ENCODE measurements at places on chromosomes 16 and 17.

DNA sequence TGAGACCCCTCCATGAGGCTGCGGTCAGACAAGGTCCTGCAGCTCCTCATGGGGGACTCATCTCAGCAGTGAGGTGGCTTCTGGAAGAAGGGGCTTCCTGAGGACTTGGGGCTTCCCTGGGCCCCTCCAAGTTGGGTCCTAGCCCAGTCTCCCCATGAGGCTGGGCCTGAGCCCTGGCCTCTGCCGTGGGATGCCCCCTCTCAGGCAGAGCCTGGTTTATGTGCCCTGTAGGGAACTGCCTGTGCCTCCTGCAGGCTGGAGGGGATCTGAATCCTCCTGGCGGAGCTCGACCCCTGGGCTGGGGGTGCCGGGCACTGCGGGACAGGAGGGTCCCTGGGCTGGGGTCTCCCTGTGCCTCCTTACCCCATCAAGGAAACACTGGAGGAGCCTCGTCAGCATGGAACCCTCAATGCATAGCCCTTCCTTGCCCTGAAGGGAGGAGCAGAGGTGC lies 45.8 kb downstream of the TNFRSF13B start:
- no peak for DNase-seq

GRCh38 chr16:67190448-67191399 lies 788 bp upstream of the EXOC3L1 start:
- no peak for DNase-seq

DNA sequence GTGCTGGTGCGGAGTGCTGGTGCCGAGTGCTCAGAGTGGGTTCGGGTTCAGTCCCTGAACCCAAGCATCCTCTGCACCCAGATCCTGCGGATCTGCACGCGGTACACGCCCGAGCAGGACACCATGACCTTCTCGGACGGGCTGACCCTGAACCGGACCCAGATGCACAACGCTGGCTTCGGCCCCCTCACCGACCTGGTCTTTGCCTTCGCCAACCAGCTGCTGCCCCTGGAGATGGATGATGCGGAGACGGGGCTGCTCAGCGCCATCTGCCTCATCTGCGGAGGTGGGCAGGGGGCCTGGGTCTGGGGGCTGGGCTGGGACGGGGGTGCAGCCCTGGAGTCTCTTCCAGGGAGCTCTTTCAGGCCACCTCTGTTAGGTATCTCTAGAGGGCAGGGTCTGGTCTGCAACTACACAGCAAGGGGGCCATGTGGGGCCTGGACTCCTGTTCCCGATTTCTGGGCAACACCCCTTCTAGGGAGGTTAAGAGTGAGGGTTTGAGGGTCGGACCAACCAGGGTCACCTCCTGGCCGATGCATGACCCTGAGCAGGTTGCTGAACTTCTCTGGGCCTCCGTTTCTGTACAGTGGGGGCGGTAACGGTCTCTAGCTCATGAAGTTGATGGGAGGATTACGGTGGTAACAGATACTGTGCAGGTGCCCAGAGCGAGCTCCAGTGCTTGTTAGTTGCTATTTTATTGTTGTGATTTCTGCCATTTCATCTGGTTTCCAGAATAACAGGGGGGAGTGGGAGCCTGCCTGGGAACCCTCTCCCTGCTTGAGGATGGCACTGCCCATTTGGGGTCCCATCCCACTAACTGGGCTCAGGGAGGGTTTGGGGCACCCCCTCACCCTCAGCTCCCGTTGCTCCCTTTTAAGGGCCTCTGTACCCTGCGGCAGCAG lies 10.1 kb downstream of the GJD3 start:
- no peak for DNase-seq

DNA sequence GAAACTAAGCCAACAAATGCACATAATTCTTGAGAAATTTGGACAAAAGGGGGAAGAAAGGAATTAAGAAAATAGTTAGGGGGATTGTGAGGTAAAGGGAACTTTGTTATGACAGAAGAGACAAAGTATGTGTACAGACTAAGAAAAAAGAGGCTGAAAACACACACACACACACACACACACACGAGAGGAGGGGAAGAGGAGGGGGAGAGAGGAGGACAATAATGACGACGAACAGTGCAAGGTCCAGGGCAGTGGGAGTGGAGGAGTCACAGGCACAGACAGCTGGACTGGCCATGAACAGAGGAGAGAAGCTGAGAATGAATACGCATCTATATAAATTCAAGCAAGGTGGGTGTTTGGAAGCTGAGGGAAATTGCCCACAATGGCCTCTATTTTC lies 44.6 kb downstream of the MARVELD3 start:
- no peak for DNase-seq

GRCh38 chr16:70749006-70749678 lies 51.8 kb downstream of the VAC14 start:
- no peak for DNase-seq

DNA sequence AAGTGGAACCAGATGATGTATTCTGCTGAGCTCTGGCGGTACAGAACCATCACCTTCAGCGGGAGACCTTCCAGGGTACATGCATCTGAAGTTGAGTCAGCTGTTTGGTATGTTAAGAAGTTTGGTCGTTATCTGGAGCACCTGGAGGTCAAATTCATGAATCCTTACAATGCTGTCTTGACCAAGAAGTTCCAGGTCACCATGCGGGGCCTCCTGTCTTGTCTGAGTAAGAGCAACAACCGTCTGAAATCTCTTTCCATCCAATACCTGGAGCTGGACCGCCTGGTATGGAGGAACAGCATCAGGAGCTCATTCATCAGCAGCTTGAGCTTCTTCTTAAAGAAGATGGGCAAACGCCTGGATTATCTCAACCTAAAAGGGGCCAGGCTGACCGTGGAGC lies 4.0 kb downstream of the FBXO39 start:
- no peak for DNase-seq

- DNase-seq = no peak
Observed at GRCh38 chr17:65794572-65794971, 233.1 kb upstream of the AXIN2 start.

- DNase-seq = no peak
Observed at GRCh38 chr17:75502072-75502720, 13.1 kb downstream of the CASKIN2 start.

- no peak for DNase-seq
Observed at GRCh38 chr16:72836985-72837384, 210.9 kb downstream of the ZFHX3 start.

DNA sequence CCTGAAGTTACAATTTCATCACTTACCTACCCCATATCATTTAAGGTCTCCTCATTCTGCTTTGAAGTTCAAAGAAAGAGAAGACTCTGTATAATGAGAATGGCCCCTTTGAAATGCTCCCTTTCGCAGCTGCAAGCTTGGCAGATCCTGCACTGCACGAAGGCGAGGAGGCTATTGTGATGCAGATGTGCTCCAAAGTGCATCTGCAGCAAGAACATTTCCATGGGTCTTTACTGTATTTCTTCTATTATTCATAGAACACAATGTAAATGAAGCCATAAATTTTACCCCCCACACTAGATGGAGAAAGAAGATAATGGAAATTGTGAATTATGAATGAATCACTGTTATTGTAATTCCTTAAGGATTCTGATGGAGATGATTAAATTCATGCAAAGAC lies 178.7 kb downstream of the CHD9NB start:
- no peak for DNase-seq

GRCh38 chr17:69552986-69553667 lies 138.6 kb downstream of the MAP2K6 start:
- DNase-seq = no peak

DNA sequence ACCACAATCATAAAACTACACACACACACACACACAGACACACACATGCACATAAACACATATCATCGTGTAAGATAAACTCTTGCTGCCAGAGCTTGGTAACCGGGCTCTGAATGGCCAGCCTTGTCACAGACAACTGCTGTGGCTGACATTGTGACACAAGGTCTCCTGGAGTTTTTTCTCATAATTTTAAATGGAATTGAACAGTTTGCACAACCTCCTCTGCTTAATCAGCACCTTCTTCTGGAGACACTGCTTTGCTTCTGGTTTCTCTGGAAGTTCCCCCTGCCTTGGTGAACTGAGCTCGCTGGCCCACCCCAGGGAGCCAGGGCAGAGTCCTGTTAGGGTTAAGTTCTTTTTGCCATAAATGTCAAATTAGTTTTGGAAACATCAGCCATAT lies 115.4 kb downstream of the UTP18 start:
- DNase-seq = no peak

DNA sequence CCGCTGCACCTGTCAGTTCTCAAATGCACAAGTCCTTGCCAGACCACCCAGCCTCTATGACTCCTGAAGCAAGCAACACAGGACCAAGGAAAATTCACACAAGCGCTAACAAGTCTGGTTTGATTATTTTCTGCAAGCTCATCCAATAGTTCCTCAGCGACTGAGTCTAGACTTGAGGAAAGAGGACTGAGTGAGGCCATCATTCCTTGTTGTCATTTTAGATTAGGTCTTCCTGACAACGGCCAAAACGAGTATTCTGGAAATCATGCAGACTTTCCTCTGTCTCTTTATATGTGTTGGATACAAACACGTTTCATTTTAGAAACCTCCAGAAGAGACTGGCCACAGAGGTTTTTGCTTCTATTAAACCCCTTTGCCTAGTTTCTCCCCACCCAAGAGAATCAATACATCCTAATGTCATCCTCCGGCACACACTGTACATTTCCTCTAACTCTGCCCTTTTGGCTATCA lies 561 bp downstream of the CCDC47 start:
- DNase-seq = no peak

GRCh38 chr16:17607075-17607509 lies 136.3 kb upstream of the XYLT1 start:
- no peak for DNase-seq

GRCh38 chr17:38338053-38338452 lies 5.7 kb downstream of the GPR179 start:
- DNase-seq = no peak

DNA sequence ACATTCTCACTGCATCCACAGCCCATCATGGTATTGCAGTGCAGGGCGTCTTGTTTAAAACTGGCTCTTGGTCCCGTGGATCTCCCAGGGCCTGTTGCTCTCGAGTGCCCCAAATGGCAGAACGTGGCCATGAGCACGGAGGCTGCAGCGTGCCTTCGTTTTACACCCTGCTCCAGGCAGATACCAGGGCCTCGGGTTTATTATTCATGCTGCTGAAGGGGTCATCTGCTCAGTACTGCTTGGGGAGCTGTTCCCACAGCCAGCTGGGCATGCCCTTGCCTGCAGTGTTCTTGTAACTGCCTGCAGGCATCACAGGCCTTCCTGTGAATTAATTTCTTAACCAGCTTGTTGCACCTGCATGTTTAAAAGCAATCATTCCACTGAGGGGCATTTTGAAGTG lies 129.7 kb upstream of the CHMP6 start:
- DNase-seq = peak; percentile 57

GRCh38 chr17:65064452-65065019 lies 8.0 kb upstream of the GNA13 start:
- no peak for DNase-seq

DNA sequence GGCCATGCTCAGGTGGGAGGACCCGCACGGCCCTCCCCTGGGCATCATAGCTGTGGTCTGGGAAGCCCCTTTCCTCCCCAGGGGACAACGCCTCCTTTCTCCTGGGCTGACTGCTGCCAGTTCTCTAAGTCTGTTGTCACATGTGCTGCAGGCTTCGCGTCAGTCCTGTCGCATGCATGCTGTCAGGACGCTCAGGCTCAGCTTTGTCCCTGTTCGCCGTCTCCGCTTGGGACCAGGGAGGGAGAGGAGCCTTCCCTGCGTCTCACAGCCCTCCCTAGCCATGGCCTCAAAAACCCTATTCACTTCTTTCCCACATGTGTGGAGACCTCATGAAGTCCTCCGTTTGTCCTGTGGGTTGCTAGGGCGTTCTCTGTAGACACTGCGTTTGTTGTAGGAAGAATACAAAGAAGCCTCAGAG lies 21.4 kb downstream of the LDHD start:
- no peak for DNase-seq

DNA sequence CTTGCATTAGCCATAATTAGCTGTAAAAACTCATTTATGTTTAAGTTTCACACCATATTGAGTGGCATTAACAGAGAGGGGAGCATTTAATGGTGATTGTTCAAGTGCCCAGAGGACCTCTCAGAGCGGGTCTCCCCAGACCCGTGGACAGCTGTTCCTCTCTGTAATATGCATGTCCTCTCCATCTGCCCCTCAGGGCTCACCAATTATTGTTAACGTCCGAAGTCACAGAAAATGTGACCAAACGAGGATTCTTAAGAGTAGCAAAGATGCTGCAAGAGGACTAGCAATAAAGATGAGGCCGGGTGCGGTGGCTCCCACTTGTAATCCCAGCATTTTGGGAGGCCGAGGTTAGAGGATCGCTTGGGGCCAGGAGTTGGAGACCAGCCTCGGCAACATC lies 130.2 kb downstream of the CPPED1 start:
- DNase-seq = no peak

GRCh38 chr17:76707985-76708807 lies 2.6 kb downstream of the MXRA7 start:
- DNase-seq = no peak

GRCh38 chr17:77485089-77485833 lies 344.5 kb downstream of the SEC14L1 start:
- DNase-seq = no peak

GRCh38 chr17:784143-784542 lies 2.0 kb downstream of the MRM3 start:
- no peak for DNase-seq

- DNase-seq = no peak
Observed at GRCh38 chr16:86243571-86244154, 266.7 kb upstream of the FOXF1 start.

GRCh38 chr17:80327518-80327917 lies 66.9 kb downstream of the RNF213 start:
- no peak for DNase-seq

DNA sequence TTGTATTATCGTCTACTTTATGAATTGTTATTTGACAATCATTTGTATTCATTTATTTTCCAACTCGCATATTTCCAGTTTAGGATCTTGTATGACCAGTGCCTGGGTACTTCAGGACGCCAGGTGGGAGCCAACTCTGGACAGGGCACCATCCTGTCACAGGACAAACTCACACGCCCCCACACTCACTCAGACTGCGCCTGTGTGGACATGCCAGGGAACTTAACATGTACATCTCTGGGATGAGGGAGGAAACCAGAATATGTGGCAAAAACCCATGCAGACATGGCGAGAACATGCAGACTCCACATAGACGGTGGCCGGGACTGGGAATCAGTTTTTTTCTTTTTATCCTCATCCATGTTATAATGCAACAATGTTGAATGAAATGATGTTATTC lies 68.5 kb downstream of the CLEC16A start:
- DNase-seq = no peak

DNA sequence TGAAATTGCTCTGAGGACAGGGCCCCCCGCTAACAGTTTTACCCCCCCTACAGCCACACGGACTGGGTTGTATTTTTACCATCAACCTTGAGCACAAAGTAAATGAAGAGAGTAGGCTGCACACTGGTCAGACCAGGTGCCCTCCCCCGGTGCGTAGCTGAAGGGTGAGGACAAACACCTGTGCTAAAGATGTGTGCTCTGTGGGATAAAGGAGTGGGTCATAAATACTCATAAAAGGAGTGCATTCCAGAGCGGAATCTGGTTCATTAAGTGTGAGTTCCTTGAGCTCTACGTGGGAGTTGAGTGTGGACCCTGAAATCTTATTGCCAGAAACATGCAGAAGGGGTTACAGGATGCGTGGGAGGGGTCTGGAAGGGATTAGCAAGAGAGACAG lies 217.0 kb downstream of the CCDC182 start:
- DNase-seq = no peak

- DNase-seq = no peak
Observed at GRCh38 chr16:55832425-55832772, 497 bp downstream of the CES1 start.

- no peak for DNase-seq
Observed at GRCh38 chr17:64007838-64008282, 9.7 kb downstream of the PRR29 start.

- DNase-seq = no peak
Observed at GRCh38 chr16:64278196-64278595, 843.7 kb downstream of the CDH11 start.

- DNase-seq = peak; percentile 67
Observed at GRCh38 chr17:80264205-80265075, 3.8 kb downstream of the RNF213 start.

Data from activated CD8-positive, alpha-beta memory T cell treated with anti-CD3 and anti-CD28 coated beads, Interleukin-2, amount 50 U/mL, for 4 hours (primary cell).